Sigmoid colon (tissue), 7 donors: ENCODE measurements at places on chromosomes 1 and 21.

DNA sequence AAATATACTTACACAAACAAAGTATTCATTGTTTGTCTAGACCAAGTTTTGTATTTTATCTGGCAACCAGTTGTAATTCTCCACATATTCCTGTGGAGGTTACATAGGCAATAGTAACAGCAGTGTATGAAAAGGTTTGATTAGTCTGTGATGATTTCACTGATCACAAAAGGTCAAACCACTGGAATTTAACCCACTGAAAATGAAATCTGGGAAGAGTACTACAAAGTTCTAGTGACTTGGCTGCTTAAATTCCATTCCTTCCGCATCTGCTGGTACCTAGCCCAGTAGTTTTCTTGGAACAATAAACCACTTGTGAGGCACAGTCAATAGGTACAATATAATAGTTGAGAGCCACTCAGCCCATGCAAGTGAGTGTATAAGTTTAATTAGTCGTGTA is 205.4 kb downstream of the NFIA start:
- H3K36me3 ChIP-seq = no peaks in the 10 kb centered on the region
- H3K27ac ChIP-seq = no peak overlapping the region
- no peak overlapping the region for H3K4me3 ChIP-seq

DNA sequence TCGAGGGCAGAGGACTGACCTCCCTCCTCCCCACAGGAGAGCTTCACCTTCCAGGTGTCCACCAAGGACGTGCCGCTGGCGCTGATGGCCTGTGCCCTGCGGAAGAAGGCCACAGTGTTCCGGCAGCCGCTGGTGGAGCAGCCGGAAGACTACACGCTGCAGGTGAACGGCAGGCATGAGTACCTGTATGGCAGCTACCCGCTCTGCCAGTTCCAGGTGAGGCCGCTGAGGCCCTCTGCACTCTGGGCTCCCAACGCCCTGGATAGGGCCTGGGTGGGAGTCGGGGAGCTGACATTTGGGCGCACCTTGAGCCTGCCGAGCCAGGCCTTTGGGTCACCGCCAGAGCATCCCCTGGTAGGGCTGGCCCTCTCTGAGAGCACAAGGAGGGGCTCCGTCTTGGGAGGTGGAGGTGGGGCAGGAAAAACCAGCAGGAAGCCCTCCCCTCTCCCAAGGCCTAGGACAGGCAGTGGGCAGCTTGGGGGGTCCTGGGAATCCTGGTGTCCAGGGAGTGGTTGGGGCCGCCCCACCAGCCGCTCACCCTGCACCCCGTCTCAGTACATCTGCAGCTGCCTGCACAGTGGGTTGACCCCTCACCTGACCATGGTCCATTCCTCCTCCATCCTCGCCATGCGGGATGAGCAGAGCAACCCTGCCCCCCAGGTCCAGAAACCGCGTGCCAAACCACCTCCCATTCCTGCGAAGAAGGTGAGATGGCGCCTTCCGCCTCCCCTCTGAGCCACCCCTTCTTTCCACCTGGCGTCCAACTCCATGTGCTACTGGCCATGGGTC is 65.1 kb downstream of the PIK3CD start:
- peaks cover 19% of the 10 kb centered on the region for H3K4me1 ChIP-seq
- H3K4me3 ChIP-seq = peak overlapping the region; percentile 13
- no peak for DNase-seq

- H3K4me3 ChIP-seq = no peak overlapping the region
- peak; percentile 87 for DNase-seq
- H3K27ac ChIP-seq = no peak overlapping the region
- no peaks in the 10 kb centered on the region for H3K27me3 ChIP-seq
- no peaks in the 10 kb centered on the region for H3K36me3 ChIP-seq
Measured at GRCh38 chr1:41618066-41618825, 133.8 kb upstream of the EDN2 start.

DNA sequence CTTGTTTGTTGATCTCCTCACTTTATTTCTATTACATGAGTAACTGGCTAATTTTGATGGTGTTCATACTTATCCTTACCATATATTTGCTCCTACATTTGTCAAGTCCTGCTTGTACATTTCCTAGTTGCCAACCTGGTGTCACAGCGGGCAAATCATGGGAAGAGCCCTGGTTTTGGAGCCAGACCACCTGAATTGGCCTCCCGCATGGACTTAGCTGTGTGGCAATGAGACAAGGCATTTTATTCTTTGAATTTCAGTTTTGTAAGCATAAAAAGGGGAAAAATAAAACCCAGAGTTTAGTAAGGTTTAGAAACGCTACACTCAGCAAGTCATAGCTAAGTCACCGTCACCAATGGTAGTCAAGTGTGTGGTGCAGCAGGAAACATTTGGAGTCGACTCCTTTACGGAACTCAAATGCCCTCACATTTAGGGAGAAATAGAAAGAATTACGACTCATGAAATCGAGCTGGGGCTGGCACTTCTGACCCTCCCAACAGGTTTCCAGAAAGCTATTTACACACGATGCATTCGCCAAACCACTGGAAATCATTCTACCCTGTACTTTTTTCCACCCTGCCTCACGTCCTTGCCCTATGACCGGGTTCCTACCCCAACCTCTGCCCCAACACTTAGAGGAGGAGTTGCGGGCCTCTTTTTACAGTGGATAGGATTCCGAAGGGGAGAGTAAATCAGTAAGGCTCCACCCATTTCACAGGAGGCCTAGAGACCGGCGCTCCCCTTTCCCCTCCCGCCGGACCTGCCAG is 492 bp upstream of the PGM1 start:
- peak overlapping the region; percentile 96 for H3K27ac ChIP-seq
- H3K4me1 ChIP-seq = no peaks in the 10 kb centered on the region
- no peaks in the 10 kb centered on the region for H3K27me3 ChIP-seq

DNA sequence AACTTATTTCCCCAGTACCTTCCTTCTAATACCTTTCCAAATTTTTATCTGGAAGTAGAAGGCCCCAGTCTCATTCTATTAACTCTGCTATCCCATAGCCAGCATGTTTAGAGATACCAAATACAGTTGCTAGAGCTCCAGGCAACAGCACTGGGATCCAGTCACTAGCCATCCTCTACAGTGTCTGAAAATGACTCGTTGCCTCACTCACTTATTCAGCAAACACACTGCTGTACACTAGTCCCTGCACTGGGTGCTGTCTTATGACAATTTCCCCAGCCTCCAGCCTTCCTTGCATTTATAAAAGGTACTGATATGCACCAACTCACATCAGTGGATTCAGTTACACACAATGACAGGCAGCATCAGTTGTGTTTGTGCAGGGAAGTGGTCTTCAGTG is 179.0 kb downstream of the DSCAM start:
- no peaks in the 10 kb centered on the region for H3K27me3 ChIP-seq
- H3K36me3 ChIP-seq = no peaks in the 10 kb centered on the region
- no peak overlapping the region for H3K27ac ChIP-seq
- no peak for DNase-seq
- H3K4me3 ChIP-seq = no peak overlapping the region
- no peaks in the 10 kb centered on the region for H3K4me1 ChIP-seq

DNA sequence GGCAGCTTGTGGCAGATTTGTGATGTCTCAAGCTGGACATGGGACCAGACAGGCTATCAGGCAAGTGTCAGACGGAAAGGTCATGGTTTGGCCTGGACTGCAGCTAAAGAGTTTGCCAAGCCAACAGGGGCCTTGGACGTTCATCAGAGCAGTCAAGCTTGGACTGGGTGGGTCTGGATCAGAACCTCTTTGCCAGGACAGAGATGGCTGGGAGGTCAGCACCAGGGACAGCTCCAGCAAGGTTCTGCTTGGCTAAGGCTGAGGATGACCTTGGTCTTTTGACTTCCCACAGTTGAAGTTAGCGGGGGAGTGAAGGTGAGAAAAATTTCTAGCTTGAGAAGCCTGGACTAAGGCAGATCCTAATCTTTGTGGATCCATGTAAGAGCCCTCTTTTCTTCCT is 68.1 kb downstream of the GRIK3 start:
- no peak overlapping the region for H3K27ac ChIP-seq
- H3K4me1 ChIP-seq = no peaks in the 10 kb centered on the region
- H3K4me3 ChIP-seq = no peak overlapping the region
- no peaks in the 10 kb centered on the region for H3K36me3 ChIP-seq
- peaks cover 18% of the 10 kb centered on the region for H3K27me3 ChIP-seq
